Fibroblast of lung (primary cell): ENCODE measurements at places on chromosomes 1 and 21.

DNA sequence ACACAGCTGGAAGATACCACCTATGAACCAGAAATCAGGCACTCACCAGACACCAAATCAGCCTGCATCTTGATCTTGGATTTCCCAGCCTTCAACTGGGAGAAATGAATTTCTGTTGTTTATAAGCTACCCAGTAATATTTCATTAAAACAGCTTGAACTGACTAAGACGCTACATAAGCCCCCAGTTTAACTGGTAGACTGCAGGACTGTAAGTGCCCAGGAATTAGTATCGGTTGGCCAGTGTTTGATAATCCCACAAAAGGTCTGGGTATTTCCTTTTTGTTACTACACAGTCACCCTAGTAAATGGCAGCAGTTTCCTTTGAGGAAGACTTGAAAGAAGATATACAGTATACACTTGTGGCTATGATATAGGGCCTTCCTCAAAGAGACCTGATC is 7.3 kb upstream of the SLC35D1 start:
- peak; percentile 18 for DNase-seq

DNA sequence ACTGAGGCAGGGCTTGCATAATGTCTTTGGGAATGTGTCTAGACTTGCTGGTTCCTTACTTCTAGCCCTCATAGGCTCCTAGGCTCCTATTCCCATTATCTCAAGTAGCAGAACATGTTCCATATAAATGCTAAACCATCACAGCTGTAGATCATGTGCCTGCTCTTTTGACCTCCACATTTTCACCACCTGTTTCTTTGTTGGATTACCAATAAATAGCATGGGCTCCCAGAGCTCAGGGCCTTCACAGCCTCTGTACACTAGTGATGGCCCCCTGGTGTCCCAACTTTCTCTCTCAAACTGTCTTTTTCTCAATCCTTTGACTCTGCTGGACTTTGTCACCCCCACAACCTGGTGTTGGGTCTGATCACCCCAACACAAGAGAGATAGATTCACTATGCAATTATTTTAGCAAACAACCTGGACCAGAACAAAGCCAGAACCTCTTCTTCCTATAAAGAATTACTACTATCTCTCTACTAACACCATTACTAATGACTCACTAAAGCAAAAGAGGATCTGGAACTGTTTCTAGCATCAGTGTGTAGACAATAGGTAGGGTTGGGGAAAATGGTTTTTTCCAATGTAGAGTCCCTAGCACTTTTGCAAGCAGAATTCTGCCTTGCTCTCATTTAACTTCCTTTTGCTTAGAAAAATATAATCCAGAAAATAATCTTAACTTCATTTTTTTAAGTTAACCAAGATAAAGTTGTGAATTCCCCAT is 51.7 kb downstream of the WLS start:
- no peak for DNase-seq

- DNase-seq, result peak; percentile 27
These were observed 10.0 kb downstream of the SCNN1D start for GRCh38 chr1:1290238-1290731.

DNA sequence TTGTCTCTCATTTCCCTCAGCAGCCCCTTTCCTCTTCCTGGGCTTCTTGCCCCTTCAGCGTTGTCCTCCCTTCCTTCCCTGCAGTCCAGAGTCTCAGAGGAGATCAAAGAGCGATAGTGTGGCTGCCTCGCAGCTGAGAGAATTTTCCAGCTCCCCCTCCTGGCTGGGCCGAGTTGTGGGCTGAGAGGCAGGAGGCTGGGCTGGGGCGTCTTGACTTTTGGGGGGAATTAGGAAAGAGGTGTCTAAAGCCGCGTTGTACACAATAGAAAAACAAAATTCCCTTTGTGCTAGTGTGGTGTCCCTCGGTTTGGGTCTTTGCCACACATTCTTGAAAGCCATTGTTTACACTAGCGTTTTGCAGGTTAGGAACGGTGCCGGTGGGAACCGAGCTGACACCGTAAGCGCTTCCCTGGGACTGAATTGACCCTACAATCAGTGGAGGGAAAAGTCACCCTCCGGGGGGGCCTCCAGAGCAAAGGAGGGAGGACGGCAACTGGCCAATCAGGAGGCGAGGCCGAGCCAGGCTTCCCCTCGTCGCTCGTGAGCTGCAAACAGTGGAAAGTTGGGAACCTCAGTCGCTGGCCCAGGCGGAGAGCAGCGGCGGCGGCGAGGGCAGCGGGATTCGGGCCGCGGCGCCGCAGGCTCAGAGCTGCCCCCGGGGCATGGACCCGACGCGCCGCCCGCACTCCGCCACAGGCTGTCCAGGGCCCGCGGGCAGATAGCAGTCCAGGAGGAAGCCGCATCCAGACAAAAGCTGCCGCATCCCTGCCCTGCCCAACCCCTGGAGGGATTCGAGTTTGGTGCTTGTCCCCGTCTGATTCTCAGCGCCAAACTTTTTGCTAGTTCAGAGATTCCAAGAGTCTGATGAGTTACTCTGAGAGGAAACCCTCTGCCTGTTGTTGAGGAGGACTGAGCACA is at the start of gene HMCN1:
TSS of gene HMCN1 (plus strand) at position 574 of the 918 bp plus-strand sequence. CDS start 389 bp downstream, outside the sequence.
- peak; percentile 72 for DNase-seq

DNA sequence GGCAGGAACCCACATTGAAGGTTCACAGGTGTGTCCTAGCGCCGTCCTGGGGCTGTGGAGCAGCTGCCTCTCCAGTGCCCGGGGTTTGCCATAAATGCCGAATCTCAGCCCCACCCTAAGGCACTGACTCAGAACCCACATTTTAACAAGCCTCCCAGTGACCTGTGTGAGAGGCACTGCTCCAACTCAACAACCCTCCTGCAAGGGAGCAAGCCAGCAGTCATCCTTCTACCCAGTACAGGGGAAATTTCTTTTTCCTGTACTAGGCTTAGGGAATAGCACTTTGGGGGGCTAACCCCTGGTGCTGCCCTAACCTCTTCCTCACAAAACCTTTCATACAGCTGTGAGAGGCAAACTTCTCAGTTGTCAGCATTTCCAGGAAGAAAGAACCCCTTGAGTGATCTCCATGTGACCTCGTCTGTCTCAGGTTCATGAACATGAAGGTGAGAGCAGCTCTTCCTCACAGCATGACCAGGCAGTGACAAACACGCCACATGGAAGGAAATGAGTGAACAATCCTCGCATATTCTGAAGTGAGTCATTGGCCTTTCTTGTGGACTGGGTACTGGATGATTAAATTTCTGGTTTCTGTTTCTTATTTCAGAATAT is 11.4 kb upstream of the BCAR3 start:
- peak; percentile 64 for DNase-seq

GRCh38 chr1:236065509-236066005 is 667 bp upstream of the NID1 start:
- no peak for DNase-seq

- DNase-seq, result no peak
These were observed 293.3 kb upstream of the NR5A2 start for GRCh38 chr1:199734186-199734585.

DNA sequence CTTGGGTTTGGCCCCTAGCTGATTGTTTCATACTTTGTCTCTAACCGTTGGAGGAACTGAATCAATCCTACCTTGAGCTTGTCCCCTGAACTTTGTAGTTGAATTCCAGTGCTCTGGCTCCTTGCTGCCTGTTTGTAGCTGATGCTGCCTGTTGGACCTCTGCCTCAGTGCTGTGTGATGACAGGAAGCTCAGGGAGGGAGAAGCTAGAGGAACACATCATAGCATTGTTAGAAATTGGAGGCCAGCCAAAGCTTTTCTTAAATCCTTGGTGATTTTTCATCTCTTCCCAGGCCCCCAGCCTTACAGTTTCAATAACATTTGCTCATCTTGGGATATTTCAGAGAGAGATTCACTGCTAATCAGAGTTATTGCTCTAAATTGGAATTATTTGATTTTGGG is 34.0 kb downstream of the MACF1 start:
- peak; percentile 65 for DNase-seq

DNA sequence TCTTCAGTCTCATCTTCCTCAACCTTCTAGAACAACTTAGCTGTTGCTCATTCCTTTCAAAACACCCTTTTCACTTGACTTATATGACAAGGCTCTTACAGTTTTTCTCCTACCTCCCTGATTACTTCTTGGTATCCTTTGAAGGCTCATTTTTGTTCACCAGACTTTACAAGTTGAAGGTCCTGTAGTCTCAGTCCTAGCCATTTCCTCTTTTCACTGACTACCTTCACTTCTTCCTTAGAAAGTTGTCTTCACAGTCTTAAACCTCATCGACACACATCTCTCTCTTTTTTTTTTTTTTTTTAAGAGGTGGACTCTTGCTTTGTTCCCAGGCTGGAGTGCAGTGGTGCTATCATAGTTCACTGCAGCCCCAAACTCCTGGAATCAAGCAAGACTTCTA is 6.6 kb upstream of the TP53BP2 start:
- no peak for DNase-seq

GRCh38 chr1:176693697-176694329 is 230.8 kb downstream of the PAPPA2 start:
- peak; percentile 67 for DNase-seq

- no peak for DNase-seq
These were observed 38.0 kb downstream of the NFIA start for GRCh38 chr1:61120246-61120840.

GRCh38 chr1:42766741-42767509 is at the start of the genes C1orf50 and P3H1:
C1orf50 (plus strand) TSS chr1:42767249; CDS start chr1:42767312, 63 bp downstream.
P3H1 (minus strand) TSS chr1:42767028; CDS start chr1:42766971, 57 bp downstream.
- DNase-seq, result peak; percentile 99

- no peak for DNase-seq
These were observed 507.0 kb downstream of the AJAP1 start for GRCh38 chr1:5161372-5161771.

GRCh38 chr1:204733869-204734596 is 48.5 kb upstream of the LRRN2 start:
- no peak for DNase-seq

GRCh38 chr1:45016767-45017166 is 4.7 kb downstream of the UROD start:
- no peak for DNase-seq

GRCh38 chr1:216535751-216536150 is 112.5 kb upstream of the USH2A start:
- no peak for DNase-seq

- no peak for DNase-seq
These were observed 53.0 kb downstream of the MAB21L3 start for GRCh38 chr1:116164150-116164549.

- DNase-seq, result no peak
These were observed 3.6 kb downstream of the SLC35F3 start for GRCh38 chr1:233908092-233908491.

DNA sequence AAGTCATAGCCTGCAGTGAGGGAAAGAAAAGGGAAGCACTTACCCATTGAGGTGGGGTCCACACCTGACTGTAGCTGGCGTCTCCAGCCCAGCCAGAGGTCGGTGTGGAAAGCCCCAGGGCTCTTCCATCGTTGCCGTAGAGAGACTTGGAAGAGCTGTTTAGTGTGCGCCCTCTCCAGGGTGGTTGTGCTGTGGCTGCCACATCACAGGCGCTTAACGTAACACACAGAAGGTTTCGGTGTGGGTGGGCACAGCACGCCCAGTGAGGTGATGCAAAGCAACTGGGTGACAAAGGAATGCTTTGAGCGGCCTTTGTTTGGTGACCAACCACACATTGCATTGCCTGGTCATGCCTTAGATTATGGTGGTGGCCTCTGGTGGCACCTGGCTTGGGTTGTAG is 36.8 kb upstream of the KIF1B start:
- DNase-seq, result no peak

- DNase-seq, result peak; percentile 40
These were observed 17.0 kb upstream of the GPR37L1 start for GRCh38 chr1:202105571-202106339.

GRCh38 chr1:184929711-184930202 is 44.6 kb downstream of the NIBAN1 start:
- DNase-seq, result no peak

GRCh38 chr1:30782361-30783255 is 25.0 kb upstream of the LAPTM5 start:
- DNase-seq, result no peak

DNA sequence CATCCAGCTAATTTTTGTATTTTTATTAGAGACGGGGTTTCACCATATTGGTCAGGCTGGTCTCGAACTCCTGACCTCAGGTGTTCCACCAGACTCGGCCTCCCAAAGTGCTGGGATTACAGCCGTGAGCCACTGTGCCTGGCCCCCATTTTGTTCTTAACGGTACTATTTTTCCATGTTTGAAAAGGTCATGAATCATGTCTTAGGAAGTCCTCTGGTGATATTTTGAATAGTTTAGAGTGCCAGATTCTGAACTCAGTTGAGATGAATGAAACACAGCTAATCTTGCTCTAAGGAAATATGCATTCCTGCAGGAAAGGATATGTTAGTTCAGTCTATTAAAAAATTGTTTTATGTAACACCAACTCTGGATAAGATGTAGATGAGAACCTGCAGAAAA is 62.6 kb upstream of the ATP2B4 start:
- DNase-seq, result peak; percentile 72

DNA sequence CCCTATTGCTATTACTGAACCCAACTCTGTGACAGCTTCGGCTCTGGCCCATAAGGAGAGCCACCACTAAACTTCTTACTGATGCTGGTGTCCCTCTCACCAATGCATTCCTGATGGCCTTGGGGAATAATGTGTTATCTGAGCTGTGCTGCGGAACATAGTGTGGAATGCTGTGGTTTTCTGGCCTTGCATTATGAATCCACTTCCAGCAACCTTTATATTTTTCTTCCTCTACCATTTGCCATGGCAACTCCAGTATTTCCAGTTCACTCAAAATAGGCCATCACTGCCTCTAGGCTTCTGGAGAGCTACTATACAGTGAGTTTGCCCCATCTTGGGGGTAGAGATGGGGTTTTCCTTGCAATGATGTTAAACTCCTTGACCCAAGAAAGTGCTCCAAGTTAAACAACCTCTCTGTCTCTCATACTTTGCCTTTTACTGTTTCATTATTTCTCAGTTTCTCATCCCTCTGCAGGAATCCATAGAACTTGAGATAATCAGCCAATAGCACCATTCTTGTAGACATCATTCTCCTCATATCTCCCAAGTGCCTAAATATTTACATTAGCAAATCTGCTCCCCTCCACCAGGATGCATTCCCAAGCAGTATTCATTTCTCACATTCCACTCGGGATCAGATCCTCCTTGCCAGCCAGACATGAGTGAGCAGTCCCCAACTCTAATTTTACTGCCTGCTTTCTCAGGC is 11.1 kb upstream of the RAVER2 start:
- DNase-seq, result no peak

- DNase-seq, result no peak
These were observed 56.1 kb downstream of the ATP2B4 start for GRCh38 chr1:203682473-203683383.

GRCh38 chr1:1677718-1678580 is 14.6 kb downstream of the SLC35E2B start:
- no peak for DNase-seq

DNA sequence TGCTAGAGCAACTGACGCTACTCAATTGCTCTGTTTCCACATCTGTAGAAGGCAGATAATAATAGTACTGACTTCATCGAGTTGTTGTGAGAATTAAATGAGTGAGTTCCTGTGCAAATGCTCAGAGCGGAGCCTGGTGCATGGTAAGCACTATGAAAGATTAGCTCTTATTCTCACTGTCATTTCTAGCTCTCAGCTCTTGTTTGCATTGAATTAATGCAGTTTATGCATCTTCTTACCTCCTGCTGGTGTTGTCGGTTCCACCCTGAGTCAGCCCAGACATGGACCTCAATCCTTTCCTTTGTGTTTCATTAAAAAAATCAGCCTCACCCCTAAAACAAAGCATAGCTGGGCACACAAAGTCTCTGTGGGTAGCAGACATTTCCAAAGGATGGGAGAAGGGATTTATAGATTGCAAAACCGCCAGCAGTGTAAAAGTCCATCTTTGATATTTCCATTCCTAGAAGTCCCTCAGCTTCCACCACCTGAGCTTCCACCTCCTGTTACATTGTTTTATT is 254.4 kb upstream of the CSF3R start:
- DNase-seq, result no peak
